ENCODE measurements at places on chromosomes 5 and 9. TPM values are rescaled to one million over a fixed set of nuclear protein-coding genes. Genes with fewer than 3 reads are reported as not detected.

The STKLD1 gene
- not detected for total RNA-seq

The GIN1 gene
- total RNA-seq = 30.7 TPM

The FOXD4L4 gene
- not detected for total RNA-seq

- DNase-seq = no peak
Observed at GRCh38 chr5:93294996-93295395, 286.0 kb downstream of the NR2F1-AS1 start.

The PCDHB10 gene
- total RNA-seq = 0.10 TPM

The ABO gene
- total RNA-seq = not detected

The SEMA5A gene
- 22.3 TPM for total RNA-seq

DNA sequence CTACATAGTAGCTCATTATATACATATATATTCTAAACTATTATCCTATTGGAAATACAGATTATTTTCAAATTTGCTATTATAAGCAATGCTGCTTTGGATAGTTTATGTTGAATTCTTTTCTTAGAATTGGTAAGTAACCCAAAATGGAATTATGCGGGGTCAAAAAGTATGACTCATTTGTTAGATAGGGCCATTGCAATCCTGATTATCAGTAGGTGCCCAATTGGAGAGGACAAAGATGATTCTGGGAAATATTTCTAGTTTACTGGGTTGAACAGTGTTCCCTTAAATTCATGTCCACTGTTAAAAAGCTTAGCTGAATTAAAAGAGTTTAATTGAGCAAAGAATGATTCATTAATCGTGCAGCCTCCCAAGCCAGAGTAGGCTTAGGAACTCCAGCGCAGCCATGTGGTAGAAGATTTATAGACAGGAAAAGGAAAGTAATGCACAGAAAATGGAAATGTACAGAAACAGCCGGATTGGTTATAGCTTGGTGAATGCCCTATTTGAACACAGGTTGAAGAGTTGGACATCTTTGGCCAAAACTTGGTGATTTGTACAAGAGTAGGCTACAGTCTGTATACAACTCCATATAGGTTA is 81.8 kb downstream of the GDNF start:
- DNase-seq = no peak

- DNase-seq = no peak
Observed at GRCh38 chr5:4983701-4984100, 156.4 kb upstream of the ADAMTS16 start.

GRCh38 chr5:135204151-135204600 is 170.1 kb upstream of the PITX1 start:
- DNase-seq = no peak

The POC5 gene
- total RNA-seq = 29.0 TPM

GRCh38 chr9:79286992-79287707 is 284.6 kb upstream of the TLE4 start:
- no peak for DNase-seq
